Endothelial cell (in vitro differentiated cells): ENCODE measurements at places on chromosomes 5 and 9. TPM values are rescaled to one million over a fixed set of nuclear protein-coding genes. Genes with fewer than 3 reads are reported as not detected.

DNA sequence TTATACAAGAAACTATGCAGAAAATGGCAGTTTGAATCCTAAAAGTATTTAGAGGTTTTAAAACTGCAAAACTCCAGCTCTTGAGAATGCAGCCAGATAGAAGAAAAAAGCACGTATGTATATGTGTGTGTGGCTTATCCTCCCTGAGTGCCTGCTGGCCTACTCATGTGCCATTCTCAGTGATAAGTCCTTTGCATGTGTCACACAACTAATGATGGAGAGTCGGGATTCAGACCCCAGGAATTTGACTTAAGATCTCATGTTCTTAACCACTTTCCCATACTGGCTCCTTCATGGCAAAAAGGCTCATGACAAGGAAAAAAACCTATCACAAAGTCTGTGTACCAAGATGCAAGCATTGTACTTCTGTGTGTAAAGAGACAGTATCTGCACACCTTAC, 26.6 kb downstream of the SMARCA2 start:
- DNase-seq, result no peak

Gene BTNL8
- 0.59 TPM for total RNA-seq

DNA sequence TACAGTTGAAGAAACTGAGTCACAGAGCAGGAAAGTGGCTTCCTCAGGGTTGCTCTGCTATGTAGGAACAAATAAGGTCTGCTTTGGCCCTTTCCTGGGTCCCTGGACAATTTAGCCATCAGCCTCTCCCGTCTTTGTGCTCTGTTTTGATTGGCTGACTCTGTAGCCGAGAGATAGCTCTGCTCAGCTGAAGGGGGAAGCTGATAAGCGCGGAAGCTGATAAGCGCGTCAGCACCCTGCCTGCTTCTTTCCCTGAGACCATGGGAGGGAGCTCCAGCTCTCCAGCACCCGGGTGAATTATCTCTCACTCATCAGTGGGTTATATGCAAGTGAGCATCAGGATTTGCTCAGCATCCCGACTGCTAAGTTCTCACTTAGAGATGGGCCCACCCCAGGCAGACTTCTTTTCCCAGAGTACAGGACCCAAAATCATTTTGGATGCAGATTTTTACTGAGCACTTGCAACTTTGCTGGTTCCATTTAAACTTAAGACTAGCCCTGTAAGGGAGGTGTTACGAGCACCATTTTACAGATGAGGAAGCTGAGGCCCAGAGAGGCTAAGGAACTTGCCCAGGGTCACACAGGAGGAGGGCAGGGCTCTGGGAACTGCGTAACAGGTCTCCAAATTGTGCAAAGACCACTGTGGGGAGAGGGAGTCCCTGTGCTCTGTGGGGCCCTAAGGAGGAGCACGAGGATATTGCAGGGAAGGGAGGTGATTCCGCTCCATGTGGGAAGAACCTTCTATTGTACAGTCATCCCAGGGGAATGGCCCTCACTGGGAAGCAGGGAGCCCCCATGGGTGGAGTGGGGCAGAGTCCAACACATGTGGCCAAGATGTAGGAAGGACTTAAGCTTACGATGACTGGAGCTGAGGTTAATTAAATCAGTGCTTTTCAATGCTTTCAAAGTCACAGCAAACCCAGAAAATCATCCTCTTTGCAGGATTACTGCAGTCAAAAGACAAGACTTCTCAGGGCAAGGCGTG, 83.7 kb upstream of the ORM1 start:
- no peak for DNase-seq

Gene ECM2
- total RNA-seq, result not detected

GRCh38 chr5:10030219-10030831, 219.4 kb downstream of the ATPSCKMT start:
- DNase-seq, result peak; percentile 53

Gene SLC45A2
- 0.15 TPM for total RNA-seq

GRCh38 chr9:34501889-34502425, 20.8 kb downstream of the ENHO start:
- DNase-seq, result no peak

Gene PPP2R2B
- 0.59 TPM for total RNA-seq

DNA sequence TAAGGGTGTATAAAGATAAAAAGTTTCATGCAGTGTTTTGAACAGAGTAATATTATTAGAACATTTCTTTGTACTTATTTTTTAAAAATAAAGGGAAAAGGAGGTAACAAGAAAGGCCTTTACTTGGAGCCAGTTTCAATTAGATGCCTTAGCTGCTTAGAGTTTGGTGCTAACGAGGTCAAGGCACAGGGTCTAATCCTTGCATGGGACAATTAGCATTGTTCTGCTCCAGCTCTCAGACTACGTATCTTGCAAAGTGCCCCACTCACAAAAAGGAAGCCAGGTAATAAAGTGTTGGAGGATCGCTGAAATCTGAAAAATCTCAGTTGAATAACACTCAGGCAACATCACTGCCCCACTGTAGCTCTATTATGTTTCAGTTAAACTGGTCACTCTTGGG, 2011.3 kb downstream of the EFNA5 start:
- no peak for DNase-seq

DNA sequence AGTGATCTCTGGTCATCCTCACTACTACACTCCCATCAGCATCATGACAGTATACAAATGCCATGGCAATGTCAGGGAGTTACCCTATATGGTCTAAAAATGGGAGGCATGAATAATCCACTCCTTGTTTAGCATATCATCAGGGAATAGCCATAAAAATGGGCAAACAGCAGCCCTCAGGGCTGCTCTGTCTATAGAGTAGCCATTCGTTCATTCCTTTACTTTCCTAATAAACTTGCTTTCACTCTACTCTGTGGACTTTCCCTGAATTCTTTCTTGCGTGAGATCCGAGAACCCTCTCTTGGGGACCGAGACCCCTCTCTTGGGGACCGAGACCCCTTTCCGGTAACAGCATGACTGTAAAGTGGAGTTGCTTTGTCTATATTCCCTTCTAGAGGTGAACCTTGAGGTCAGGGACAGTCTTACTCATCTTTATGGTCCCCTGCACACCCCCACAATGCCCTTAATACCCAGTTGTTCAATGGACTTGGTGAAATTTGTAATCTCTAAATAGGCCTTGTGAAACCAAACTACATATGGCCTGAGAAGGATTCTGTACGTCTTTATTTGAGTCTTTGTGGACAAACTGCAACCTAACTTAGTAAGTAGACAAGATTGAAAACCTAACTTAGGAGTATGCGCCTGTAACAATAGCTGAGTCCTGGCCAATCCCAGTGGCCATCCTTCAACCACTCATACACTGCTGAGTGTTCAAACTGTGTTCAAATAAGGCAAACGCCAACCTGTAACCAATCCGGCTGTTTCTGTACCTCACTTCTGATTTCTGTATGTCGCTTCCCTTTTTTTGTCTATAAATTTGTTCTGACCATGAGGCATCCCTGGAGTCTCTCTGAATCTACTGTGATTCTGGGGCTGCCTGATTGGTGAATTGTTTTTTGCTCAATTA, 32.3 kb upstream of the UBTD2 start:
- no peak for DNase-seq

DNA sequence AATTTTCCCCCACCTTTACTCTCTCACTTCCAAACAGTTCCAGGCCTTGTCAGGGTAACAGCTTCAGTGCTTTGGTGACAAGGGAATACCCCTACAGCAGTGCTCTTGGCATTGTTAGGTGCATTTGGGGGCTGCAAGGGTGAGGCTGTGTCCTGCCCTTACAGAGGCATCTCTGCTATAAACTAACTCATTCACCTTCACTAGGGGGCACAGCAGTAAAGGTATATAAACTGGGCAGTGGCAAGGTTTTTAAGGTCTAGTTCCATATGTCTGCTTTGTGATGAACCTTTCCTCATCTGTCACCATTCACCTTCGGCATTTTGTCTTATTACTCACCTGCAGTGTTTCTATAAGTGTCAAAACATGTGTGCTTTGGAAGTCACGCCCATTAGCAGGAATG, 79.1 kb upstream of the GPR151 start:
- no peak for DNase-seq

Gene PLEKHG4B
- 6.8 TPM for total RNA-seq

Gene MARVELD2
- 6.5 TPM for total RNA-seq

GRCh38 chr5:54476682-54477081, 21.2 kb downstream of the HSPB3 start:
- DNase-seq, result no peak

- no peak for DNase-seq
Observed at GRCh38 chr5:104573949-104574709, 1011.5 kb upstream of the NUDT12 start.

Gene AGXT2
- not detected for total RNA-seq

GRCh38 chr5:141100243-141100805, at the start of gene PCDHB3:
Gene PCDHB3 (plus strand): TSS chr5:141100473. CDS start chr5:141100650, 177 bp downstream.
- peak; percentile 66 for DNase-seq

GRCh38 chr5:164210491-164210890, 705.1 kb downstream of the MAT2B start:
- DNase-seq, result no peak

Gene RETREG1
- 15.8 TPM for total RNA-seq

Gene MCIDAS
- not detected for total RNA-seq

GRCh38 chr5:9455826-9456434, 89.9 kb downstream of the SEMA5A start:
- no peak for DNase-seq

Gene TMEM174
- not detected for total RNA-seq

Gene LSM11
- 6.0 TPM for total RNA-seq

DNA sequence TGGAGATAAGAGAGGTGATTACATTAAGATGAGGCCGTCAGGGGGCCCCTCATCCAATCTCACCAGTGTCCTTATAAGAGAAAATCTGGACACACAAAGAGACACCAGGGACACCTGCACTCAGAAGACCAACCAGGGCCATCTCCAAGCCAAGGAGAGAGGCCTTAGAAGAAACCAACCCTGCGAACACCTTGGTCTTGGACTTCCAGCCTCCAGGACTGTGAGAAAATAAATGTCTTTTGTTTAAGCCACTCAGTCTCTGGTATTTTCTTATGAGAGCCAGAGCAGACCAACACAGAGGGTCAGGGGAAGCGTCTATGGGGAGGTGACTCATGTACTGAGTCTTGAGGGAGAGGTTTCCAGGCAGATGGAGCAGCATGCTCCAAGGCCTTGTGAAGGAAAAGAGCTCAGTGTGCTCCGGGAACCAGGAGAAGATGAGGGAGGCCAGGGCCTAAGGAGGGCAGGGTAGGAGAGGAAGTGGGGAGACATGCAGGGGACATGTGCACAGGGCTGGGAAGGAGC, 5.4 kb downstream of the PHYKPL start:
- no peak for DNase-seq

Gene CDX1
- total RNA-seq, result 0.59 TPM

Gene LHX3
- not detected for total RNA-seq

DNA sequence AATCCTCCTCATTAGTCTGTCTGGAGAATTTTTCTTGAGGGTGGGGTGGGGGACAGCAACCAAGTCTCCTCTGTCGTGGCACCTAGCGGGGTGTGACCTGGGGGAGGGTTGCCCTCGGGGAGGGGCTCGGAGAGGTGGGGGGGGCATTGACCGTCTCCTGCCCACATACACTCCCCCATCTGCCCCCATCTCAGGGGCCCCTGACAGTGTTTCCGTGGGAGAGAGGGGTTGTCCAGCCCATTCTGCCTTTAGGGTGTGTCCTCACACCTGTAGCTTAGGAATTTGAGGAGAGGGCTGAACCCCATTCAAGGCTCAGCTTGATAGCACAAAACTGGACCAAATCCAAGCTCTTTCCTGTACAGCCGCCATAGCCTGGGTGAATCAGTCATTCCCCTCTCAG, 5.9 kb upstream of the CXXC5 start:
- DNase-seq, result no peak

Gene CLIC3
- not detected for total RNA-seq

GRCh38 chr9:70409280-70409679, 5.2 kb downstream of the KLF9 start:
- no peak for DNase-seq

DNA sequence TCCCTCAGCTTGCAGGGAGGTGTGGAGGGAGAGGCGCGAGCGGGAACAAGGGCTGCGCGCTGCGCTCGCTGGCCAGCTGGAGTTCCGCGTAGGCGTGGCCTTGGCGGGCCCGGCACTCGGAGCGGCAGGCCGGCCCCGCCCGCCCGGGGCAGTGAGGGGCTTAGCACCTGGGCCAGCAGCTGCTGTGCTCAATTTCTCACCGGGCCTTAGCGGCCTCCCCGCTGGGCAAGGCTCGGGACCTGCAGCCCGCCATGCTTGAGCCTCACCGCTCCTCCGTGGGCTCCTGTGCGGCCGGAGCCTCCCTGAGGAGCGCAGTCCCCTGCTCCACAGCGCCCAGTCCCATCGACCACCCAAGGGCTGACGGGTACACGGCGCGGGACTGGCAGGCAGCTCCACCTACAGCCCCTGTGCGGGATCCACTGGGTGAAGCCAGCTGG, 1516.4 kb downstream of the EFNA5 start:
- no peak for DNase-seq

DNA sequence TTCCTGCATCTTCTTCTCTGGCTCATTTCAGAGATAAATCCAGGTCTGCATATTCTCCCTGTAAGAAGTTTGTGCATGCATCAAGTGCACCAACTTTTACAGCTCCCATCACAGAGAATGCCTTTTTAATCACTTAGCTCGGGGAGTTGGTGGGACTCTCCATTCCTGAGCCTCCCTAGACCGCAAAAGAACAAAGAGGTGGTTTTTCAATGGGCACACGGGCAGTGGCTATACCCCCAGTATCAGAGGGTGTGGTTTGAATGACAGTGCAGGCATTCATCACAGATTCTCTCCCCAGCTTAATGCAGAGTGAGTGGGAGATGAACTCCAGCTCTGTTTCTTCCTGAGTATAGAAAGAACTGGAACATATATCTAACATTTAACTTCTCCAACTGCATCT, 264.7 kb upstream of the NR4A3 start:
- no peak for DNase-seq

DNA sequence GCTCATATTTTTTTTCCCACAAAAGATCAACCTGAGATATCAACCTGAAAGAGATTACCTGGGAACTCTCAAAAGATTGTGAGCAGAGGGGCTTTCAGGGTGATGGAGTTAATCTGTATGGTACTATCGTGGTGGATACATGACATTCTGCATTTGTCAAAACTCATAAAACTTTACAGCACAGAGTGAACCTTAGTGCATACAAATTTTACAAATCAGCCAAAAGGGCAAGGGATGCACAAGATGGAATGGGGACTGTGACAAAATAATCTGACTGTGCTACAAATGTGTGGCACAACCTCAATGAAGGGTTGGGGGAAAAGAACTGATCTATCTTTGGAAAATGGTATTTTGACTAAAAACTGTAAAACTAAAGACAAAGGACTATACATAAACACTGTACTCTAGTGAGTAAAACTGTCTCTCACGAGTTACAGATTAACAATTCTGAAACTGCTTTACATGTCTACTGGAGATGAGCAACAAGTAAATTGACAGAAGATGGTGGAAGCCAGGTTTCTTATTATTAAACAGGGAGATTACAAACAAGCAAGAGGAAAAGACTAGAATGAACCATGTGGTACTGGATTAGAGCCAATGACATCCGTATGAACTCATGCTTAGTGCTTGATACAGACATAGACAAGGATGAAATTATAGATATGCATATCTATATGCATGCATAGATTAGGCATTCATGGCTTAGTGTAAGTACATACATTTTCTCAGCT, 24.8 kb upstream of the RLN1 start:
- no peak for DNase-seq
